ENCODE measurements at places on chromosomes 5 and 9.

DNA sequence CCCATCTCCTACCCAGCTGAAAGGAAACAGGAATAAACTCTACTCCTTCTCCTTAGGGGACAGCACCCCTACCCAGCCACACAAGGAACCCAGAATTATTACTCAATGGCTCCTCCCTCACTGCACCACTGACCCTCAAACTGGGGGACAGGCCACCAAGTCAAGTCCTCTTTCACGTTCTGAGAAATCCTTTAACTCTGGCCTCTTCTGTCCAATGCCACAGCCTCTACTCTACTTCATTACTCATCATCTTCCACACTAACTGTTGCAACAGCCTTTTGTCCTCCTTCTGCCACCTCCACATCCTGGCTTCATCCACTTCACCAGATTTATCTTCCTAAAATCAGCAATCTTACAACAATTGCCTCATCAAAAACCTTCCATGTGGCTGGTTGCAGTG lies 6.8 kb downstream of the TTC39B start:
- DNase-seq = no peak

GRCh38 chr9:136629001-136629878 lies 33.5 kb upstream of the EGFL7 start:
- DNase-seq = no peak

GRCh38 chr9:93184432-93185265 lies 710 bp downstream of the WNK2 start:
- no peak for DNase-seq

DNA sequence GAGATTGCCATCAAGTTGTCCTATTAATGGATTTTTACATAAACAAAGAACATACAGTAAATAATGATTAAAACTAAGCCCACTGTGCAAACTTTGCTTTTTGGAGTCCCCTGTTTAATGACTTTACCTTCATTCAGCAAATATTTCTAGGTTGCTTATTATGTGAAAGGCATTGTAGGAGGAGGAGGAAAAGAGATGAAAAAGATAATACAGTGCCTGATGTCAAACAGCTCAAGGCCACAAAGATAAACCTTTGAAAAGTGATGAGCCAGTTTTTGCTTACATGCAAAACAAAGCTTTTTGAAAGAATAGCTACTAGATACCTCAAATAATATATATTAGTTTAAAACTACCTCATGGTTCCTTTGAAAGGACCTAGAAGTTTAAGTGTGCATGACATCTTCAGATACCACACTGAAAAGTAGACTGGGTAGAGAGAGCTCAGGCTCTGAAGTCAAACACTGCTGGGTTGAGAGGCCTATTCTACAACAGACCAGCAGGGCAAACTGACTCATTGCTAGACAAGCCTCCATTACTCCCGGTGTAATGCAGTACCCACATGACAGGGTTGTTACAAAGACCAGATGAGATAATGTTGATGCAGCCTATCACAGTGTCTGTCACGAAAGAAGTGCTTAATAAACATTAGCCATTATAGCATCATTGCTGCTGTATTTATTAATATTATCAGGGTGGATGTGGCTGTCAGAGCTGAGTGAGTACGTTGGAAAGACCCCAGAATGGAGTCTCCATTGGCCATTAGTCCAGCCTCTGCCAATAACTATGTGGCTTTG lies 11.8 kb downstream of the DEPDC1B start:
- no peak for DNase-seq

GRCh38 chr5:127369796-127370195 lies 79.2 kb downstream of the MEGF10 start:
- no peak for DNase-seq

- no peak for DNase-seq
Measured at GRCh38 chr9:130988905-130989304, 20.1 kb upstream of the LAMC3 start.

DNA sequence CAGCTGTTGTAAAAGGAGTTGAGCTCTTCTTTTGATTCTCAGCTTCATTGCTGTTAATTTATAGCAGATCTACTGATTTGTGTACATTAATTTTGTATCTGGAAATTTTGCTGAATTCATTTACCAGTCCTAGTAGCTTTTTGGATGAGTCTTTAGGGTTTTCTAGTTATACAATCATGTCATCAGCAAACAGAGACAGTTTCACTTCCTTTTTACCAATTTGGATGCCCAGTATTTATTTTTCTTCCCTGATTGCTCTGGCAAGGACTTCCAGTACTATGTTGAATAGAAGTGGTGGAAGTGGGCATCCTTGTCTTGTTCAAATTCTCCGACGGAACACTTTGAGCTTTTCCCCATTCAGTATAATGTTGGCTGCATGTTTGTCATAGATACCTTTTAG lies 398.9 kb upstream of the POU5F2 start:
- no peak for DNase-seq

- no peak for DNase-seq
Measured at GRCh38 chr9:91012933-91013841, 211.6 kb downstream of the SYK start.

GRCh38 chr9:18390393-18390792 lies 83.6 kb upstream of the ADAMTSL1 start:
- DNase-seq = no peak

DNA sequence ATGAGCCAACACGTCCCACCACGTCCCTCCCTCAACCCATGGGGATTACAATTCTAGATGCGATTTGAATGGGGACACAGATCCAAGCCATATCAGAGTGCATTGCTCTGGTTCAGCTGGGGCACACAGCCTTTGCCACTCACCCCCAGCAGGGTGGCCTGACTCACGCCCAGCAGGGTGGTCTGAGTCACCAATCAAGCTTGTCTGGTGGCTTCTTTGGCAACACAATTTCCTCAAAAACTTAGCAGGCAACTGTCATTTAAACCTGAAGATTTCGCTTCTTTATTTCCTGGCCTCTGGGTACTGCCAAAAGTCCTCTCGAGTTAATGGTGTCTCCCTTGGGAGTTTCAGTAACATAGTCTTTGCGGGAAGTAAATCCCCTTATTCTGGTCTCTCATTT lies 16.3 kb upstream of the SEMA5A start:
- no peak for DNase-seq

GRCh38 chr9:112233769-112234168 lies 58.7 kb upstream of the SUSD1 start:
- no peak for DNase-seq

GRCh38 chr5:3429962-3430361 lies 165.7 kb upstream of the IRX1 start:
- DNase-seq = no peak

GRCh38 chr9:131011274-131012022 lies 2.5 kb downstream of the LAMC3 start:
- no peak for DNase-seq

DNA sequence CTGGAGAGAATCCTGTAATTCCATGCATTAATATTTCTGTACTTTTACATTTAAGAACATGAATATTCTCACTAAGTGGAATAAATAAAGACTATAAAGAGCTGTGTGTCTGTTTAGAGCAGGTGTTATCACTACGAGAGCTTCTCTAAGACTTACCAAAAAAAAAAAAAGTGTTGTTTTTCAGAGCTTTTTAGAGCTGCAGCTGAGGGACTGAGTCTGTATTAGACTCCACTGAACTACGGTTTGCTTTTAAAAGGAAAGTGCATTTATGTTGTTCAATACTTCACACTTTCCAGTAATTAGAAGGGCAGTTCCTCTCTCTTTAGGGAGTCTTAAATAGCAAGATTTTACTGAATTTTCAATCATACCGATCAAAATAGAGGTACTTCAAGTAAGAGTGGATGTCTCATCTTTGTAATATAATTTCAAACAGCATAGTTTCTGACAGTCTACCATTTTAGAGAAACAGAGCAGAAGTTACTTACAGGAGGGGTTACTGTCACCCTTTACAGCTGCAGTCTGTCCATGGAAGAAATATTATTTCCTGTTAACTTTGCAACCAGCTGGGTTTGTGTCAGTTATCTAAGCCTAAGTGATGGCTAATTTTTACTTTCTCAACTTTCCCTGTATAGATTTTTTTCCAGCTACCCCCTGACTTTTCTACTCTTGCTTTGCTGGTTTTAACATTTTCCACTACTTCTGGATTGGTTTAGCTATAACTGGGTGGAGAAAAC lies 2.4 kb downstream of the SYK start:
- no peak for DNase-seq

DNA sequence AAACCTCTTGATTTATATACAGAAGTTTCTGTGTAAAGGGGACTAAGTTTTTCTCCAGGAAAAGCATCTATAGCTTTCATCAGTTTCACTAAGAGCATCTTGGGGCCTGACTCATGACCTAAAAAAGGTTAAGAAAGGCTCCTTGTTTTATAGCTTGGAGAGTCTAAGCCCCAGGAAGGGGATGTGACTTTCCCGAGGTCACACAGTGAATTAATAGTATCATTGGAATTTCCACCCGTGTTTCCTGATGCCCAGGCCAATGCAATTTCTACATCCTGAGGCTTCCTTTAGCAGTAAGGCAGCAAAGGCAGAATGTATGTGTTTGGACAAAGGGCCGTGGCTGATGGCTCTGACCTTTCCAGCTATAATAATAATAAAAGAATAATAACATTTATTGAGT lies 8.6 kb downstream of the MORN5 start:
- DNase-seq = no peak

GRCh38 chr5:138588013-138588788 lies 13.0 kb upstream of the HSPA9 start:
- DNase-seq = no peak

GRCh38 chr9:15211815-15212495 lies 95.1 kb downstream of the TTC39B start:
- no peak for DNase-seq

GRCh38 chr9:132644251-132644650 lies 25.5 kb downstream of the DDX31 start:
- DNase-seq = no peak

GRCh38 chr5:122062205-122062604 lies 15.9 kb downstream of the LOX start:
- no peak for DNase-seq

DNA sequence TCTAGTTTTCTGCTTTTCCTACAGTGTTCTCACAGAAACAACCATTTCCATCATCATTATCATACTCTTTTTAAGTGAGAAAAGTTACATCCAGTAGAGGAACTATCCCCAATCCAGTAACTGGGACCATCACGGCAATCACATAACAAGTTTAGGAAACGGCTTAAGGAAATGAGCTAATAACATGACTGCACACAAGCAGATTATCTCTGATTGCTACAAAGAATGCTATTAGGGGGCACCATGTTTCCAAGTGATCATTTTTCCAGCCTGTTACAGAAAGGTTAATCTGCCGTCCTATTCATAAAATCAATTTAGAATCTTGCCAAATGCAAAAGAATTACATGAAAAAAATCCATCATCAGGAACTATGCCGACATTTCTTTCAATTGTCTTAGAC lies 94.6 kb downstream of the EFNA5 start:
- no peak for DNase-seq

DNA sequence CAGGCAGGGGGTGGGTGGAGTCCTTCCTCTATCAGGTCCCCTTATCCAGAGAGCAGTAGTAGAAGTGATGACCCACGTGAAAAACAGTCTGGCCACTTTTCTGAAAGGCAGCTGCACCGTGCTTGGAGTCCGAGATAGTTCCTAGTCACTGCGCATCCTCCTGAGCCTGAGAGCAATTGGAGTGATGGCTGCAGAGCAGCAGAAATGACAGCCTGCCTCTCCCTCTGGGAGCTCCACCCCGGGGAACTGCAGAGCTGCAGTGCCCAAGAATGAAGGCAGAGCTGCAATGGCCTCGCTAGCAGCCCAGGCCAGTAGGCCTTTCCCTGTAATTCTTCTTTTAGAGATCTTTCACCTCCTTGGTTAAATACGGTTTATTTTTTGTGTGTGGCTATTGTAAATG lies 82.6 kb downstream of the CETN3 start:
- DNase-seq = no peak

DNA sequence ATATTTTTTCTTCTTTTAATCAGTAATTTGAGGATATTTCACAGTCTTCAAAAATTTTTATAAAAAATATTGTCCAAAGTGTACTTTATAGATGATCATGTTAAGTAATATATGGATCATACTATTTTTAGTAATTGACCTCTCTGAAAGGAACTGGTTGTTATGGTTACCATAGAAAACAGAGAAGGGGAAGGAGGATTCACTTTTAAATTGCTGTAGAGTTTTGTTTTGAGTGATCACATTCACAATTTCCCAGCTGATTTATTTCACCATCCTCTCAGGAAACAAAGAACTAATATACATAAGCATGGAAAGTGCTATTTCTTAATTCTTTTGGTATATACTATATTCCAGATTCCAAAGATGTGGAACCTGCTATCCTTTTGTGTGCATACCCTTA lies 56.5 kb upstream of the NREP start:
- no peak for DNase-seq

- peak; percentile 15 for DNase-seq
Measured at GRCh38 chr5:59768152-59769040, 125.1 kb downstream of the PDE4D start.

DNA sequence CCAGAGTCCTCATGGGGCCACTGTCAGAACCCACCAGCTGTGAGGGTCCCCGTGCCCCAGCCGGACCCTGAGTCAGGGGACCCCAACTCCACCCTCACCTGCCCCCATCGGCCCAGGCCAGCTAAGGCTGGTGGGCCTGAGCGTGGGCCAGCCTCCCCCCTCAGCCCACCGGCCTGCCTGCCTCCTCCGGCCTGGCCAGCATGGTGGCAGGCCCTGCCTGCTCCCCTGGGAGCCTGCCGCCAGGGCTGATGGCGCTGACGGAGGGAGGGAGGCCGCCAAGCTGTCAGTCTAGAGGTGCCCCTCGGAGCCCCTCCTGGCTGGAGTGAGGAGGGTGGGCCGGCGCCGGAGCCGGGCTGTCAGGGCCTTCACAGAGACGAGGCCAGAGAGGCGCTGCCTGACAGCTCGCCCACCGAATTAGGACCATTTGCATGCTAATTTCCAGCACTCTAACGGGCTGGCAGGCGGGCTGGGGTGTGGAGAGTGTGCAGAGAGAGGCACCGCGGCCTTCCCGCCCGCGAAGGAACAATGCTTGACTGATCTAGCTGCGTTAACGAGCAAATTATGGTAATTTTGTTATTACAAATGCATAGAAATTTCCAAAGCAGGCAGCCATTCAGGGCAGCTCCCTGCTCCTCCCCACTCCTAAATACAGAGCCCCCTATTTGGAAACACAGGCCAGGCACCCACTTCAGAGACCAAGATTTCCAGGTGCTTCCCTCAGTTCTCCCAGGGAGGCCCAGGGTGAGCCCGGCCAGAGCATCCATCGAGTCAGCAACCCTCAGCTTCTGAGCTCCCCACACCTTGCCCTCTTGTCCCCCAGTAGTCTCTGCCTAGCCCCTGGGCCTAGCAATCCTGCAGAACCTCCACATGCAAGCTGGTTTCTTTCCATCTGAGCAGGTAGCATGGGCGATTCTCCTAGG lies 169.3 kb downstream of the PAX5 start:
- DNase-seq = no peak

DNA sequence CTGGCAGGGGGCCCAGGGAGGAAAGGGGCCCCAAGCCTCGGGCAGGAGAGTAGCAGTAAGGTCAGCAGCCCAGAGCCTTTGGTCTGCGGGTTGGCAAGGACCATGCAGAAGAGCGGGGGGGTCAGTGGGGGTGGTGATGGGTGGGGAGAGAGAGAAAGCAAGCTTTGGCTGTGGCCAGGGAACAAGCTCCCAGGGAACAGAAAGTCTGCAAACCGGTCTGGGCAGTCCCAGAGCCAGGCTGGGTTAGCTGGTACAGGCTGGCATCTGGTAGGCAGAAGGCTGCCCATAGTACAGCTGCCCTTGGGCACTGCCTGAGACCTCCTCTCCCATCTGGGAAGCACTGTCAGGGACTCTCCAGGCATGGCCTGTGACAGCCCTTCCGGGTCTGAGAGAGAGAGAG lies 10.5 kb upstream of the EPB41L4B start:
- DNase-seq = no peak
